T-cell (primary cell): ENCODE measurements at places on chromosomes 6 and 20.

GRCh38 chr20:7585126-7585679, 355.1 kb downstream of the HAO1 start:
- no peak for DNase-seq
- H3K27me3 ChIP-seq = no peaks in the 10 kb centered on the region
- H3K4me3 ChIP-seq = no peak overlapping the region
- H3K27ac ChIP-seq = no peak overlapping the region
- H3K4me1 ChIP-seq = no peaks in the 10 kb centered on the region

GRCh38 chr6:55182016-55182650, 7.8 kb downstream of the HCRTR2 start:
- no peaks in the 10 kb centered on the region for H3K4me1 ChIP-seq
- no peaks in the 10 kb centered on the region for H3K36me3 ChIP-seq
- DNase-seq = no peak
- no peak overlapping the region for H3K27ac ChIP-seq

- DNase-seq = no peak
- no peaks in the 10 kb centered on the region for H3K36me3 ChIP-seq
- peaks cover 7% of the 10 kb centered on the region for H3K27me3 ChIP-seq
- H3K4me1 ChIP-seq = no peaks in the 10 kb centered on the region
- H3K4me3 ChIP-seq = no peak overlapping the region
These were observed 114.8 kb upstream of the CDYL start for GRCh38 chr6:4661391-4661790.

DNA sequence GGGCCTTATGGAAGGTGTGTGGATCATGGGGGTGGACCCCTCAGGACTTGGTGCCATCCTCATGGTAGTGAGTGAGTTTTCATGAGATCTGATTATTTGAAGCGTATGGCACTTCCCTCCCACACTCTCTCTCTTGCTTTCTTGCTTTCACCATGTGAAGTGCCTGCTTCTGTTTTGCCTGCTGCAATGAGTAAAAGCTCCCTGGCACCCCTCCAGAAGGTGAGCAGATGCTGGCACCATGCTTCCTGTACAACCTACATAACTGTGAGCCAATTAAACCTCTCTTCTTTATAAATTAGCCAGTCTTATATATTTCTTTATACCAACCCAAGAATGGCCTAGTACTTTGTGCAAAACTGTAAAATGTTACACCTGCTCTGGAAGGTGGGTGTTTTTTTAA, 396.8 kb upstream of the HS3ST5 start:
- no peaks in the 10 kb centered on the region for H3K4me1 ChIP-seq
- no peak for DNase-seq
- H3K27ac ChIP-seq = no peak overlapping the region
- H3K36me3 ChIP-seq = no peaks in the 10 kb centered on the region
- no peak overlapping the region for H3K4me3 ChIP-seq

DNA sequence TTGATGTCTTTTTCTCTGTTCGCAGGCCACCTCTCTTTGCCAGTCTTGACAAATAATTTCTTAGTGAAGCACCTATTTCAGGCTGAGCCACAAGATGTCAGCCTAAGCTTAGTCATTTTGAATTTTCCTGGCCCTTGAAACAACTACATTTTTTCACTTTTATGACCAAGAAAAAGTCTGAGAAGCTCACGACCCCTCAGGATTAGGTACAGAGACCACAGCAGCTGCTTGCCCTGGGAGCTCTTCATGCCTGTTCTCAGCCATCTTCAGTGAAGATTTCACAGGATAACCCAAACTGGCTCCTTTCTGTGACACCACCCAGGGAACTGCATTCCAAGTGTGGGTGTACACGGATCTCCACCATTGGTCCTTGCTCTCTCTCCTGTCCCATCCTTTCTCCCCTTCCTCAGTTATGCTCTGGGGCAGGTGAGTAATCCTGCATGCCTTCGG, 38.4 kb upstream of the SPTLC3 start:
- no peak overlapping the region for H3K27ac ChIP-seq
- H3K36me3 ChIP-seq = no peaks in the 10 kb centered on the region
- H3K4me3 ChIP-seq = no peak overlapping the region
- DNase-seq = no peak
- H3K4me1 ChIP-seq = no peaks in the 10 kb centered on the region
- no peaks in the 10 kb centered on the region for H3K27me3 ChIP-seq

GRCh38 chr6:87766211-87766610, 64.2 kb upstream of the AKIRIN2 start:
- no peaks in the 10 kb centered on the region for H3K36me3 ChIP-seq
- no peak for DNase-seq
- no peak overlapping the region for H3K4me3 ChIP-seq
- H3K4me1 ChIP-seq = no peaks in the 10 kb centered on the region
- no peak overlapping the region for H3K27ac ChIP-seq

GRCh38 chr20:3685341-3685740, 3.5 kb upstream of the ADAM33 start:
- peaks cover 8% of the 10 kb centered on the region for H3K4me1 ChIP-seq
- H3K27me3 ChIP-seq = no peaks in the 10 kb centered on the region
- no peak overlapping the region for H3K27ac ChIP-seq
- H3K4me3 ChIP-seq = no peak overlapping the region

DNA sequence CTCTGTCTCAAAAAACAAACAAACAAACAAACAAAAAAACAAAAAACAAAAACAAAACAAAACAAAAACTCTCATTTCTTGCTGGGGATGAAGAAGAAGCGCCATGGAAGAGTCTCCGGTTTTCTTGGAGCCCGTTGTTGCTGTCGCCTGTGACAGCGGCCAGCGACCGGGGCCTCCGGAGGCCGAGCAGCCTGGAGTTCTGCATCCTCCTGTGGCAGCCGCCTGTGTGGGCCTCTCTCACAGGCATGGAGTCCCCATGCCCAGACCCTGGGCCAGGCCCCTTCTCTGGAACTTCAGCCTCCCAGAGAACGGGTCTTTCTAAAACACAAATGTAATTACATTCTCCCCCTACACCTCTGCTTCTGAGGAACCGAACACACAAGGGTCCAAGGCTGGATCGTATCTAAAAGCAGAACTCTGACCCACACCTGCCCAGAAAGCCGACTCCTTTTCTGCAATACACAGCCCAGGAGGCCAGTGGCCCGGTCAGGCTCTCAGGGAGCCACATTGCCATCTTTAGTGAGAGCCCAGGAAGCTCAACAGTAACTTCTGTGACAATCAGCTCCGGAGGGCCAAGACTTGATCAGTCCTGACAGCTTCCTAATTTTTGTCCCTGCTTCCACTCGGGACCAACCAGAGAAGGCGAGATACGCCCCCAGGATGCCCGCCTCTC, 18.5 kb downstream of the DACT2 start:
- H3K36me3 ChIP-seq = no peaks in the 10 kb centered on the region
- no peaks in the 10 kb centered on the region for H3K4me1 ChIP-seq
- no peak overlapping the region for H3K4me3 ChIP-seq

DNA sequence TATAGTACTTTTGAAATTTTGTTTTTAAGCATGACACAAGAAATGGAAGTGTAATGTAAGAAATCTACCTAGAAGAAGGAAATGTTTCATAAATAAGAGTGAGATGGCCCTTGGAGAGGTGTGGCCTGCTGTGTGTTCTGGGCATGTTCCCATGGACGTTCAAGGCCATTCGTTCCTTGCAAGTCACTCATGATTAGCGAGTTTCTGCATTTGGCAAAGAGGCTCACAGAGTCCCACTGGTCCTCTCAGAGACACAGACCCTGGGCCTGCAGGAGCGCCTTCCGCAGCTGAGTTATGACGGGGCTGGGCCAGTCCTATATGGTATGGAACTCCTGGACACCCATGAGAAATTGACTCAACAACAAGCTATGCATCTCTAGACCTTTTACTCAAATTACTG, 7.2 kb downstream of the THBS2 start:
- no peaks in the 10 kb centered on the region for H3K4me1 ChIP-seq
- H3K27me3 ChIP-seq = peaks cover 3% of the 10 kb centered on the region
- no peak overlapping the region for H3K4me3 ChIP-seq
- no peaks in the 10 kb centered on the region for H3K36me3 ChIP-seq
- no peak for DNase-seq
- H3K27ac ChIP-seq = no peak overlapping the region

DNA sequence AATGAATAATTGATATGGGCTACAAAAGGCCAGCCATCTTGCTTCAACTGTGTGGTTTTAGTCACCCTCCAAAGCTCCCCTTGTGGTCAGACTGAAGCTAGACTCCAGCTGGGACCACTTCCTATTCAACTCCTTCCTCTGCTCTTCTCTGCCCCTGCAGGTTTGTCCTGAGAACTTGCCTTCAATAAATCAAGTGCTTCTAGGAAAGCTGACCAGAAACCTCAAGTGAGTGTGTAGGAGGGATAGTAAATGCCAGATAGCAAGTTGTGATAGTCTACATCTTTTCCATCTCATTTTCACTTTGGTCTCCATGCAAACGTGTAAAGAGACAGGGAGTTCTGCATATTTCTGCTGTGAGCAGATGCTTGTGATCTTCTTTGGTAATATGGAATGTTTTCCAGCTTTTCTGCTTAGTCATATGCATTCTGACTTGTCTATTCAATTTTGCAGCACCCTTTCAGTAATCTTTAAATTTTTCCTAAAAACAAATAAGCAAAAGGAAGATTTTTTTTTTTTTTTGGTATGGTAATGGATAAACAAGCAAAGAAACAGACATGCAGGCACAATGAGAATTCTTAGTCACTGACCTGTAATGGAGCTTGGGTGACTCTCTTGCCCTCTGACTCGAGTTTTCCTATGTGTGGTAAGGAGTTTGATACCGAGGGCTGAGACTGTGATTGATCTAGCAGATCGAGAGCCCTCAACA, 201.3 kb upstream of the BTBD3 start:
- H3K36me3 ChIP-seq = no peaks in the 10 kb centered on the region
- no peak for DNase-seq
- no peaks in the 10 kb centered on the region for H3K27me3 ChIP-seq
- H3K4me1 ChIP-seq = no peaks in the 10 kb centered on the region
- no peak overlapping the region for H3K4me3 ChIP-seq

GRCh38 chr20:61223121-61223520, 28.9 kb upstream of the CDH4 start:
- H3K4me3 ChIP-seq = no peak overlapping the region
- peaks cover 7% of the 10 kb centered on the region for H3K27me3 ChIP-seq
- DNase-seq = no peak
- H3K36me3 ChIP-seq = no peaks in the 10 kb centered on the region
- no peaks in the 10 kb centered on the region for H3K4me1 ChIP-seq

DNA sequence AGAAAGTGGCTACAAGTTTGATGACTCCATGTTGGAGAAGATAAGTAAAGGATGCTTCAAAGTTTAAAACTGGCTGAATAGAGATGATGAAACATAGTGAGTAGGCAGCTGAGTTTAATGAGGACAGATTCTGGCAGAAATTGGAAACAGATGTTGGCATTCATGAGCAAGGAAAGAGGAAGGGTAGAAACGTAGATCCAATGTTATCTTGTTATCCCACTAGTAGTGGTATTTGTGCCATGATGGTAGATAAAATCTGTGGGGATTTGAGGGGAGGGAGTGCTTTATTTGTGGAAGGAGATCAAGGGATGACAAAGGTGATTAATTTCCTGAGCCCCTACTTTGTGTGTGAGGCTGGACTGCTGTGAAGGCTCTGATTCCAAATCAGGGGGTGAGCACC, 69.5 kb downstream of the MRAP2 start:
- no peaks in the 10 kb centered on the region for H3K4me1 ChIP-seq
- H3K27ac ChIP-seq = no peak overlapping the region
- no peak overlapping the region for H3K4me3 ChIP-seq
- no peaks in the 10 kb centered on the region for H3K27me3 ChIP-seq
- no peaks in the 10 kb centered on the region for H3K36me3 ChIP-seq

GRCh38 chr6:100342830-100343229, 121.9 kb downstream of the SIM1 start:
- H3K36me3 ChIP-seq = no peaks in the 10 kb centered on the region
- H3K4me3 ChIP-seq = no peak overlapping the region
- no peak for DNase-seq
- no peaks in the 10 kb centered on the region for H3K27me3 ChIP-seq
- no peaks in the 10 kb centered on the region for H3K4me1 ChIP-seq
- H3K27ac ChIP-seq = no peak overlapping the region

GRCh38 chr6:15793288-15793687, 130.5 kb upstream of the DTNBP1 start:
- no peaks in the 10 kb centered on the region for H3K27me3 ChIP-seq
- no peaks in the 10 kb centered on the region for H3K36me3 ChIP-seq
- no peaks in the 10 kb centered on the region for H3K4me1 ChIP-seq
- no peak for DNase-seq
- H3K4me3 ChIP-seq = no peak overlapping the region
- no peak overlapping the region for H3K27ac ChIP-seq

DNA sequence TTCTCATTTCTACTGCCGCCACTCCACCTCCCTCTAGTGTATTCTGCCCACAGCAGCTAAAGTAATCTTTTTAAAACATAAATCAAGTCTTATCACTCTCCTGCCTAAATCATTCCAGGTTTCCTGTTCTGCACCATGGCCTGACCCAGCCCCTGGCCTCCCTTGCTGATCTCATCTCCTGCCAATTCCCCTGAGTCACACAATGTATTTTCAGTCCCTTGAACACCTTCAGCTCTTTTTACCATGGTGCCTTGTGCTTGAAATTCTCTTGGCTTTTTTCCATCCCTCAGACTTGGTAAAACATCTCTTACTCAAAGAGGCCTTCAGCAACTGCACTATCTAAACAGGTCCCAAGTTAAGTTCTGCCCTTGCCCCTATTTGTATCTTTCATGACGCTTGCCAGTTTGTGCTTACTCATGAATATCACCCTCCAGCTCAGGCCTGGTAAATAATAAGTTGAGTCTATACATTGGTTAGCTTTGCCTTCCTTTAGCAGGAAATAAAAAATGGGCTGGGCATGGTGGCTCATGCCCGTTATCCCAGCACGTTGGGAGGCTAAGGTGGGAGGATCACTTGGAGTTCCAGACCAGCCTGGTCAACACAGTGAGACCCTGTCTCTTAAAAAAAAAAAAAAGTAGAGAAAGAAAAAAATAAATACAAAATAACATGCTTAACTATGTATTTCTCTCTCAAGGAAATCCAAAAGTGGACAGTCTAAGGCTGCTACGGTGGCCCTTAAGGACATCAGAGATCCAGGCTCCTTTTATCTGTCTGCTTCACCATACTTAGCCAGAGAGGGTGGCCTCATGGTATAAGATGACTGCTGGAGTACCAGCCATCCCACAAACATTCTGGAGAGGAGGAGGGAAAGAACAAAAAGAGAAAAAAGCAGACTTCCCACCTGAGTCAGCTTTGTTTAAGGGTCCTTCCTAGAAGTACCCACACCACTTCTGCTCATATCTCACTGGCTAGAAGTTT, 62.2 kb downstream of the ARFGEF2 start:
- no peak overlapping the region for H3K4me3 ChIP-seq
- H3K27me3 ChIP-seq = no peaks in the 10 kb centered on the region
- H3K27ac ChIP-seq = no peak overlapping the region
- peaks cover 59% of the 10 kb centered on the region for H3K36me3 ChIP-seq
- DNase-seq = no peak

GRCh38 chr6:5219011-5219691, 41.6 kb downstream of the LYRM4 start:
- no peaks in the 10 kb centered on the region for H3K4me1 ChIP-seq
- no peak overlapping the region for H3K4me3 ChIP-seq
- DNase-seq = no peak
